ENCODE measurements at places on chromosomes 16 and 17. TPM values are rescaled to one million over a fixed set of nuclear protein-coding genes. Genes with fewer than 3 reads are reported as not detected.

GRCh38 chr17:80498242-80498919 is 22.0 kb upstream of the NPTX1 start:
- DNase-seq = no peak

DNA sequence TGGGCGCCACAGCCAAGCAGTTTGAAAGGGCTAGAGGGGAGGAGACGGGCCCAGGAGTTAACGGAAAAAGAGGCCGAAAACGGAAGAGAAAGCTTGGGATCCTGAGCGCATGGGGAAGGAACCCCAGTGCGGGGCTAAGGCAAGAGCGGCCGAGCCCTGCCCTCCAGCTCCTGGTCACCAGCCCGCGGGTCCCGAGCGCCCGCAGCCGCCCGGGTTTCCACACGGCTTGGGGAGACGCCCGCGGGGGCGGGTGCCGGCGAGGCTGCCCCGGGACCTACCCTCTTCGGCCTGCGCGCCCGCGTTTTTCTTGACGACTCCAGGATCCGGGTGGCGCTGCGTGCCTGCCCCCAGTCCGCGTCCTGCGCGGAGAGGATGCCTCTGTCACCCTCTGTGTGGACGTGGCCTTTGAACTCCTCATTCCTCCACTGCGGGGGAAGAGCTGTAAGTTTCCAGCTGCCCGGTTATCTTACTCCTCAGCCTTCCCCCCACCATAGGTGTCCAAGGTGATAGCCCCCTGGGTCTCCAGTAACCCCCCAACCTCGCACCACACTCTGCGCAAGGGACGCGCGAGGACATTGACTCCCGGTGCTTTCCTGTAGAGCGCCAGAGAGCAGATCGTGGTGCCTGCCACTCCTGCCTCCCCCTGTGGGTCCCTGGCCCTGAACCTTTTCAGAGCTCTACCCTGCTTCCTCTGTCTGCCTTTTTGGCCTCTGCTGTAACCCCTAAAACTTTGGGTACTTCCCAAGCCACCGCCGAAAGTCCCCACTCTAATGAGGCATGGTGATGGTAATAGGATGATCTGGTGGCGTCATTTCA is 1.7 kb upstream of the CDH11 start:
- DNase-seq = no peak

- DNase-seq = no peak
Observed at GRCh38 chr16:57091200-57091974, 996 bp upstream of the CPNE2 start.

DNA sequence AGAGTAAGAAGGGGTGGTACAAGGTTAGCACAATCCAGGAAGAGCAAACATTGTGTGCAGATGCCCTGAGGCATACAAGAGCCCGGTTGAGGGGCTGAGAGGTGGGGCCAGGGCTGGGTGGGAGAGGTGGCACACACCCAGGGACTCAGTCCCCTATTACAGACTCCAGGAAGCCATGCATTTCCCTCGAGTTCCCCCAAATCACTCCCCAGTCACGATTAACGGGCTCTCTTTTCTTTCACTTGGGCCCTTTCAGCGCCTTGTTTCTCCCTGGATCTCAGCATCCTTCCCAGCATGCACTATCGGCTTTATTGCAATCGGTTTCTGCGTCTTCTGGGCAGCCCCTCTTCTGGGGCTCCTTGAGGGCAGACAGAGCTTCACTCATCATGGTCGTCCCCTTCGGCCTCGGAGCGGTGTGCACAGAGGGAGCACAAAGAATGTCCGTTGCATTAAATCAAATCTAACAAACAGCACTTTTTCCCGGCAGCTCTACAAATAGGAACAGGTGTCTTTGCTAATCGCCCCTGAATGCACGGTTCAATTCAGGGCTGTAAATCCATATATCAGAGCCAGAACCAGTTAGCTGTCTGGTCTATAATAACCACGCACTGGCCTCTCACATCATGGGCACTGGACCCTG is 184.6 kb upstream of the HSBP1 start:
- no peak for DNase-seq

Gene ALOXE3
- total RNA-seq = not detected

DNA sequence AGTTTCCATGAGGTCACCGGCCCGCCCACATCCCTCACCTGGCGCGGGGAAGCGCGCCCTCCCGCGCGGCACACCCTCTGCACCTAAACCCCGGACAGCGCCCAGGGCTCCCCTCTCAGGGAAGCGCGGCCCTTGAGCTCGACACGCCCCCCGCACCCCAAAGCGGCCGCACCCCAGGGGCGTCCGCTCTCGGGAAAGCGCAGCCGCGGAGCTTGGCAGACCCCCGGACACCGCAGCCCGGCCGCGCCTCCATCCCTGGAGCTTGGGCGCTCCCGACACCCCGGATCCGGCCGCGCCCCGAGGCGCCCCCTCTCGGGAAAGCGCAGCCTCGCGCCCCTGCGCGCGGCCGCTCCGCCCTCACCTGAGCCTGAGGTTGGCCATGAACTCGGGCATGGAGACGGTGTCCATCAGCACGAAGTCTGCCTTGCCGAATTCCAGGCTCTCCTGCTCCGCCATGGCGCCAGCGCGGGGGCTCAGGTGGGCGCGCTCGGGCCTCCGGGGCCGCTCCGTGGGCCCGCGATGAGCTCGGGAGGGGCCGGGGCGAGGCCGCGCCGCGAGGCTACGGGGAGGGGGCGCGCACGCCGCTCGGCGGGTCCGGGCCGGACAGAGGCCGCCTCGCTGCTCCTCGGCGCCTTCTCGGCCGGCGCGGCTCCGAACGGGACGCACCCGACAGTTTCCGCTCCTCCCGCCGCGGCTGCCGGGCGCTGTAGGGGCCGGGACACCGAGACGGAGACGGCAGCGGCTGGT is at the start of gene MYO1D:
MYO1D (minus strand) TSS at position 708 of the 747 bp plus-strand sequence; CDS start at position 456, 252 bp downstream.
- peak; percentile 73 for DNase-seq

DNA sequence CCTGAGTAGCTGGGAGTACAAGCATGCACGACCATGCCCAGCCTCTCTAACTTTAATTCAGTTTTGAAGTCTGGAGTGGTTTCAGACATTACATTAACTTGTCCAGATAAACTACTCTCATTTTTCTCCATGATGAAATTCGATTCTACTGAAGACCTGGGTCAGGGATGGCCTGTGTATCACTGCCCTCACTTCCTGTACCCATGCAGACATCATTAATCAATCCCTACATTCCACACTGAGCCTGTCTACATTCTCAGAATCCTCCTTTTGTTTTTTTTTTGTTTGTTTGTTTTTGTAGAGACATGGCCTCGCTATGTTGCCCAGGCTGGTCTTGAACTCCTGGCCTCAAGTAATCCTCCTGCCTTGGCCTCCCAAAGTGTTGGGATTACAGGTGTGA is 22.6 kb downstream of the ADCY7 start:
- no peak for DNase-seq

GRCh38 chr17:15039366-15039765 is 225.8 kb downstream of the PMP22 start:
- no peak for DNase-seq

DNA sequence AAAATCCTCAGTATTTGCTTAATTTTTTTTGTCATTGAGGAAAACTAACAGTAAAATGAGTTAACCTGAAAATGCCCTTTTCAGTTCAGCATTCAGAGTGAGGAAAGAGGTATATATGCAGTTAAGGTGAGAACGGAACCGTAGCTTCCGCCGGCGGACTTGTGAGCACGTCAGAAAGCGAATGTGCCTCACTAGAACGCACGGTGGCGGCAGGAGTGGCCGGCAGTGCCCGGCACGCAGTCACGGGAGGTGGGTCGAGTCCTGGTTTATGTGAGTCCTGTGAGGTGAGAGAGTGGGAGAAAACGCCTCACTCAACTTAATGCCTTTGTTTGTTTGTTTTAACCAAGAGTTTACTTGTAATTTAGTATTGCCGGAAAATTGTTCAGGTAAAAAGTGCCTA is 6.1 kb downstream of the SEC14L1 start:
- DNase-seq = no peak

DNA sequence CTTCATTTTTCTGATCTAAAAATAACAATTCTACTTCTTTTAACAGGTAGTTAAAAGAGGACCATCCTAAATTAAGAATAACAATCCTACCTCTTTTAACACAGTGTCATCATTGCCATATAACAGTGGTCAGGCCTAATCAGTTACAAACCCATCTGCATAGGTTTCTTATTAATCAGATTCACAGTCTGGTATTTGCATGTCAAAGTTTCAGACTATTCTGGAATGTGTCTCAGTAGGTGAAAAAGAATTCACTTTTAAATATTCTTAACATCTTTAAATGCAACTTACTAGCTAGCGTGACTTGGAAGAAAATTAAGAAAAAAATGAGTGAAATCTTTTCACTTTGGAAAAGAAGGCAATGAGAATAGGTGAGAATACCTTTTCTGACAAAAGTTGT is 6.8 kb upstream of the KRT12 start:
- DNase-seq = no peak

DNA sequence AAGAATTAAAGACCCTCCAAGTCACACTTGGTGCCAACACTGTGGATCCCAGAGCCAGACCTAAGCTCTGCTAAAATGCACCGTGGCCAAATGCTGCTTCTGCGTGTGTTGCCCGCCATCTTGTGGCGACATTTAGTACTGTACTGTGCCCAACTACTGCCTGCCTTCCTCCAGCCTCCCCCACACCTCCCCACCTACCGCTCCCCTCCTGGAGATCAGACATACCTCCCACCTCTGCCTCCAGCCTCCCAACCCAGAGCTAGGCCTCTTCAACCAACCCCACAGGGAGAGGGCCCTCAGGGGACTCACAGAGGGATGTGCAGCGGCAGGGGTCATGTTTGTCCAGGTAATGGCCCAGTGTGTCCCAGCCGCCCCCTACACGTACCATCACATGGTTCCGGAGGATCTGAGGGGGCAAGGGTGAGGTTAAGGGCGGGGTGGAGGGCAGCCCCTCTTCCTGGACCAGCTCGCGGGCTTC is 5.5 kb downstream of the GAS2L2 start:
- peak; percentile 64 for DNase-seq

Gene OR3A3
- not detected for total RNA-seq

- peak; percentile 53 for DNase-seq
Observed at GRCh38 chr17:50198026-50198669, 3.3 kb downstream of the COL1A1 start.

GRCh38 chr17:61379457-61380216 is 20.0 kb upstream of the TBX2 start:
- no peak for DNase-seq

Gene MYH13
- total RNA-seq = not detected

DNA sequence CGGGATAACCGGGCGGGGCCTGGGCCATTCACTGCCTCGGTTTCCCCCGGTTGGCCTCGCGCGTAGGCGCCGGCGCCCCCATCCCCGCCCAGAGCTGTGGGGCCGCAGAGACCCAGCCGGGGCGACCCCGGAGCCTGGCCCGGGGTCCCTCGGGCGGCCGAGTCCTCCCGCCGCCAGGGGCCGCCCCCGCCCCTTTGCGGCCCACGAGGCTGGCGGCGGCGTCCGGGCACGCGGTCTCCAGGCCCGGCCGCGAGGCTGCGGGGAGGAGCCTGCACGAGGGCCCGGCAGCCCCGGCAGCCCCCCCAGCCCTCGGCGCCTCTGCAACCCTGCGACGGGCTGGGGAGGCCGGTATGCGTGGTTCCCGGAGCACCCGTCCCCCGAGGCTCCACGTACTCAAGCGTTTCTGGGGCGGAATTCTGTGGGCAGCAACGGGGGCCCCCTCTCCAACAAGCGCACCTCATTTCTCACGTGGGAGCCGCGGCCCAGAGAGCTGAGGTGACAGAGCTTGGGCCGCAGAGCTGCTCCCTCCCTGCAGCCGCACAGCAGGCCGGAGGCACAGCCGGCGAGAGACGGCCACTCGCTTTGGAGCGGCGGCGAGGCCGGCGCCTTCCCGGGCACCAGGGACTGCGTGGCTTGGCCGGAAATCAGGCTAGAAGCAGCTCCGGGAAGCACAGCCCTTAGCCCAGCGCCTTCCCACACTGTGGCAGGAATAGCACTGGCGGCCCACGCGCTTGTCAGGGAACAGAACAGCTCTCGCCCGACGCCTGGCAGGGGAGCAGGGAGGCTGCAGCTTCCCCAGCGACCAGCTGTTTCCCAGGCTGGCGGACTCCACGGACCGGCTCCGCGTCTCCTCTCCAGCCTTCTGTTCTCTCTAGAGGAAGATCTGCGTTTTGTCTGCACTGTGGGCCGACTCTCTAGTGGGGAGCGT is 867 bp upstream of the LIMD2 start:
- peak; percentile 67 for DNase-seq

DNA sequence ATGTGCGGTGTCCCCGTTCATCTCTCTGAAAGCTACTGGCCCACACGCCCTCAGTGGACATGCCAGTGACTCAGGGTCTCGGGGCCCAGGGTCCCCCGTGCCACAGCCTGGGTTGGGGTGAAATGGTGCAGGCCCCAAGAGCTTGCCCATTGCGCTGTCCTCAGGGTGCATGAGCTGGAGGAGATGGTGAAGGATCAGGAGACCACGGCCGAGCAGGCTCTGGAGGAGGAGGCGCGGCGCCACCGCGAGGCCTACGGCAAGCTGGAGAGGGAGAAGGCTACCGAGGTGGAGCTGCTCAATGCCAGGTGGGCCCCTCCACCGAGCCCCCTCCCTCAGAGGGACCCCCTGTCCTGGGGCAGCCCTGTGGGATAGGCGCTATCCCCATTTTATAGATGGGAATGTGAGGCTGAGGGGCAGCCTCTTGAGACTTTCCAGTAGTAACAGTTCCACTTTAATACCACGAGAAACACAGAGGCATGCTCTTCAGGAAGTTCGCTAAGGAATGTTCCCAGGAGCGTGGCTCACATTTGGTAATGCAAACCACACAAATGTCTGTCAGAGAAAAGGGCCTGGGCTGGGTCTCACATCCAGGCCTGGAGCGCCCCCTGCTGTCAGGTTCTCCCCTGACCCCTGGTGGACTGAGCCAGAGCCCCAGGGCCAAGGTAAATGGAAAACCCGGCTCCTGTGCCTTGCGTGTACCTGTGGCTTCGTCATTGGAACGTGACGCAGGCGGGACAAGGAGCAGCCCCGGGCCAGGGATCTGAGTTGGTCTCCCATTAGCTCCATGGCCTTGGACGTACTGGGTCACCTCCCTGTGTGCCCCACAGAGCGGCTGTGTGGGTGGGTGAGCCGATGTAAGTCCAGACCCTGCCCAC is 133.7 kb downstream of the RAB11FIP4 start:
- peak; percentile 89 for DNase-seq

GRCh38 chr16:71526111-71526631 is at the start of gene CHST4:
CHST4 (plus strand) TSS chr16:71526426; CDS start chr16:71536678, 10,252 bp downstream.
- no peak for DNase-seq

- DNase-seq = no peak
Observed at GRCh38 chr17:15957206-15957605, 12.3 kb downstream of the ADORA2B start.

Gene TMIGD1
- not detected for total RNA-seq

Gene CHD9NB
- not detected for total RNA-seq

DNA sequence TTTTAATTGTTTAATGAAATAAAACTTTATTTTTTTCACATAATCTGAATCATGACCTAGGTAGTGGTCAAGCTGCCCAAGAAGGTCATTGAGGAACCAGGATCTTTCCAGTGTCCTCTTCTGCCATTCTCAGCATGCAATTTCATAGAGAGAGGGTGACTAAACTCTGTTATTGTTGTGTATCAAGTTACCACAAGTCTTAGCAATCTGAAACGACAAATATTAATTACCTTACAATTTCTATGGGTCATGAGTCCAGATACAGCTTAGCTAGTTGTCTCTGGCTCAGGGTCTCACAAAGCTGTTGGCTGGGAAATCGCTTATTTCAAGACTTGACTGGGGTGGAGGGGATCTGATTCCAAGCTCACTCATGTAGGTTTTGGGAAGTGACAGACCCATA is 37.6 kb downstream of the FTO start:
- DNase-seq = no peak

GRCh38 chr17:32604966-32605365 is 118.2 kb downstream of the CDK5R1 start:
- no peak for DNase-seq

- DNase-seq = no peak
Observed at GRCh38 chr17:14334919-14335318, 34.0 kb downstream of the HS3ST3B1 start.

GRCh38 chr16:75087375-75087979 is 29.1 kb downstream of the LDHD start:
- DNase-seq = no peak

All from activated B cell treated with CpG ODN at 0.5 μM for 24 hours (primary cell).